ENCODE measurements at places on chromosomes 3 and 15.

- DNase-seq, result no peak
Observed at GRCh38 chr3:150225986-150226385, 182.1 kb upstream of the TSC22D2 start.

- no peak for DNase-seq
Observed at GRCh38 chr15:31465083-31465955, 138.7 kb downstream of the KLF13 start.

GRCh38 chr15:86002444-86002843 lies 77.2 kb upstream of the AGBL1 start:
- no peak for DNase-seq

- DNase-seq, result no peak
Observed at GRCh38 chr15:31235311-31236183, 91.1 kb upstream of the KLF13 start.

- no peak for DNase-seq
Observed at GRCh38 chr3:50423543-50423942, 64.2 kb upstream of the TMEM115 start.

- no peak for DNase-seq
Observed at GRCh38 chr3:23272820-23273219, 69.7 kb downstream of the UBE2E2 start.

- no peak for DNase-seq
Observed at GRCh38 chr15:74827614-74828013, 1.2 kb downstream of the CPLX3 start.

DNA sequence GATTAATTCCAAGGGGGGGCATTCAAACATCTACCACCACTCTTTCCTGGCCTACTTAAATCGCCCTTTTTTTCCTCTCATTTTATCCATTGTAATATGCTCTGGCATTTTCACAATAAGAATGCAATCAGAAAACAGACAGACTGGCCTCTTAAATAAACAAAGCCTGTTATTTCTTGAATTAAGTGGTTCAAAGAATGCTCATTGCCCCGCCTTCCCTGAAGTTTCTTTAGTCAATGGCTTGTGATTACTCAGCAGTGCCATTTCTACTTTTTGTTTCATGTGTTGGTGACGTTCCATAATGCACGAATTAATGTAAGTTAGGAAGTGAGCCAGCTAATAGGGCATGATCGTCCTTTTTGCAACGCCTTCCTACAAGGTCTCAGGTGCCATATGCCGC lies 68.0 kb downstream of the FBN1 start:
- DNase-seq, result no peak
